ENCODE measurements at places on chromosomes 2 and 18.
A peak's percentile ranks its signal among the peaks of the same experiment; 100 is the strongest.

- DNase-seq: peak; percentile 67
These were observed 68.6 kb upstream of the PXDN start for GRCh38 chr2:1812926-1813325.

DNA sequence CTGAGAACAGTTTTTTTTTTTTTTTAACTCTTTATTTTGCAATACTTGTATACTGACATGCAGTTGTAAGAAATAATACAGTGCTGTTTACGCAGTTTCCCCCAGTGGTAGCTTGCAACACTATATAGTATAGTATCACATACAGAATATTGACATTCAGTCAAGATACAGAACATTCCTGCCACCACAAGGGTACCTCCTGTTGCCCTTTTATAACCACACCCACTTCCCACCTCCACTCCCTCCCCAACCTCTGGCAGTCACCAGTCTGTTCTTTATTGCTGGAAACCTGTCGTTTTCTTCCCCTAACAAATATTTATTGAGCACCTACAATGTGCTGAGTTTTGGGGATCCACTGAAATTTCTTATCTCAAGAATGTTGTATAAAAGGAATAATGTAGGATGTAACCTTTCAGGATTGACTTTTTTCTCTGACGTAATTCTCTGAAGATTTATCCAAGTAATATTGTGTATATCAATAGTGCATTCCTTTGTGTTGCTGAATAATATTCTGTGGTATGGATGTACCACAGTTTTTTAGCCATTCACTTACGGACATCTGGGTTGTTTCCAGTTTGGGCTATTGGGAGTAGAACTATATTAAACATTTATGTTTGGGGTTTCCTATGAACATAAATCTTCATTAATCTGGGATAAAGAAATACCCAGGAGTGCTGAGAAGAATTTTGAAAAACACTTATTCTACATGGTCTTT is 51.4 kb upstream of the EML6 start:
- no peak for DNase-seq

- no peak for DNase-seq
These were observed 436 bp upstream of the ITPRIPL1 start for GRCh38 chr2:96324721-96325040.

GRCh38 chr2:219552382-219553167 is 8.7 kb downstream of the TMEM198 start:
- peak; percentile 90 for DNase-seq

- DNase-seq: no peak
These were observed 116.0 kb downstream of the GALR1 start for GRCh38 chr18:77365667-77366066.

DNA sequence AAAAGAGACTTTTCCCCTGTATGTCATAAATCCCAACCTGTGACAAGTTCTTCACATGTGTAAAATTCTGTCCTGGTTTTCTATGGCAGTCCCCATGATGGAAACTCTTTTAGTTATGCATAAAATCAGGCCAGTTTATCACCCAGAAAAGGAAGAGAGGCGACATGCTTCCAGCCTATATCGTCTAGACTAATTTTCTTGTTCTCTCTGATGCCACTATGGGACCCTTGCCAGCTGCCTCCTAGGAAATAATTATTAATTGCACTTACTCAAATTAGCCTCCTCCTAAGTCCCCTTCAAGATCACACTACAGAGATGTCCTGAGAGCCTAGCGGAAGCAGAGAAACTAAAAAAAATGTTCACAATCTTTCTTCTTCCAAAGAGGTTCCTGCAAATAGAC is 722.4 kb downstream of the NRXN1 start:
- DNase-seq: no peak

- no peak for DNase-seq
These were observed 11.3 kb downstream of the LCT start for GRCh38 chr2:135825550-135826176.

DNA sequence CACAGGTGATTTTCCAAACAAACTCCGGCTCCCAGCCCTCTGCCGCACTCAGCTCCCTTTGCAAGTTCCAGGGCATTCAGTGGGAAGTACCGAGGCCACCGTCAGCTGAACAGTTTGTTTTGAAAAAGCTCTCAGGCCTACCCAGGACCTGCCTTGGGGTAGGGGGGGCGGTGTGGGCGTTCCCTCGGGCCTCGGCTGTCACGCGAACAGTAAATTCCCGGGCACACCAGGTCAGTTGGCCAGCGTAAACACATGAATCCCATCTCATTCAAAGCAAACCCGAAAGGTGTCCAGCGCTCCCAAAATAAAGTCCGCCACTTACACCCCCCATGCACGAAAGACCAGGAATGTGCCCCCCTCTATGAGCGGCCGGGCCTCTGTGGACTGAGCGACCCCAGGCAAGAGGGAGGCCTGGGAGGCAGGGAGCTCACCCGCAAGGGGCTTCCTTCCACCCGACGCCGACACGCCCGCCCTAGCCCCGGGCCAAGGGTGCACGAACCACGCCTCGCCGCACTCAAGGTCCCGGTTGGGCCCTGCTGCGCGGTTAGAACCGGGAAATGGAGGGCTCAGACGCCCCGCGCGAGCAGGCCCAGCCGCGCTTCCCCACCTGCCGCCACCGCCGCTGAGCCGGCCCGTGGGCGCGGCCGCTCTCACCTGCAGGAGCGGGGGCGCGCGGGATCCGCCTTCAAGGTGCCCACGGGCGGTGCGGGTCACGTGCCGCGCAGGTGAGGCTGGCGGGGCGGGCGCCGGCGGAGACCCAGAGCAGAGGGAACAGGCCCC is at the start of gene WDSUB1:
WDSUB1 (minus strand) TSS at position 775 of the 780 bp plus-strand sequence. CDS start 3,634 bp downstream, outside the sequence.
- DNase-seq: peak; percentile 89

- DNase-seq: no peak
These were observed 883.4 kb upstream of the CDH2 start for GRCh38 chr18:29060349-29060748.

DNA sequence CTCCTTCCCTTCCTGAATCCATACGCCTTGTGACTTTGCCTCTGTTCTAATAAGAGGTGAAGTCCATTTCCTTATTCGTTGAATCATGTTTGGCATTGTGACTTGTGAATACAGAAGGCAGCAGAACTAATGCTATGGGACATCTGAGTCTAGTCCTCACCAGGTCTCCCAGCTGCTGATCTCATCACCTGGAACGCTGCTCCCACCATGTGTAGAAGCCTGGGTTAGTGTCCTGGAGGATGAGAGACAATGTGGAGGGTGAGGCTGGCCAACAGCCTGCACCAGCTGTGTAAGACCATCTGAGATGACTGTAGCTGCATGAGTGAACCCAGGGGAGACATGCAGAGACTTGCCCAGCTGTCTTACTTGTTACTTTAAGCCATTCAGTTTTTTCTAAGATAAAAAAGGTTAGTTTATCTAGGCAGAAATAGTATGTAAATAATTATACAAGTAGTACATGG is 3.5 kb upstream of the HAAO start:
- no peak for DNase-seq

GRCh38 chr2:241417626-241418025 is 61.5 kb downstream of the FARP2 start:
- DNase-seq: no peak

DNA sequence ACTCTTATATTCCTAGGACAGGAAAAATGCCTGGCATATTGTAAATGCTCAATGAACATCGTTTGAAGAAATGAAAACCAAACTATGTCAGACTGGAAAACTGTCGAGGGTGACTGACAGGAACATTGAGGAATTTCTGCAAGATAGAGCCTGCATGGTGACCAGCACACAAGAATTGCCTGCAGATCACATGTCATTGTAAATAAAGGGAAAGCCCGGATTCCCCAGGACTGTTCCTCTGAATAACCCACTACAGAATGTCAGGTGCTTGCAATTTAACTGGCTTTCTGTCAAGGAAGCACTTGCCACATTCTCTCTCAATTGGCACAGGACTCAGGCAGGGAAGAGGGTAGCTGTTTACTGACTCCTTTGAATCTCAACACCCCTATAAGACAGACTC is 129.0 kb upstream of the REG3G start:
- no peak for DNase-seq

GRCh38 chr2:129758784-129759471 is 220.5 kb upstream of the RAB6C start:
- DNase-seq: no peak

- no peak for DNase-seq
These were observed 53.9 kb upstream of the SEC11C start for GRCh38 chr18:59085797-59086196.

DNA sequence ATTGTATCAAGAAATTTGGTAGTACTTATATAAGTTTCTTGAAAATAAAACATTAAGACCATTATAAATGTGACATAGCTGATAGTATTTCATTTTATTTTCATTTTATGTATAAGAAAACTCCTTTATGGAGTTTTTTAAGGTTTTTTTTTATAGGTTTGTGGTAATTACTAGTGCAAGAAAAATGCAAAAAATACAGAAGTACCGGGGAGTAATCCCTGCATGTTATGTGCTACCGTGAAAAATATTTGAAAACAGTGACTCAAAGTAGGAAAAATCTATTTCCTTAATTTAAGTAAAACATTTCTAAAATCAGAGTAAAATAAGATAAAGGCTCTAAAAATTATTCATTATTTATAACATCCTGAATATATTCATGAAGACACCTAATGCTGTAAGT is 21.6 kb downstream of the ZSWIM2 start:
- no peak for DNase-seq

DNA sequence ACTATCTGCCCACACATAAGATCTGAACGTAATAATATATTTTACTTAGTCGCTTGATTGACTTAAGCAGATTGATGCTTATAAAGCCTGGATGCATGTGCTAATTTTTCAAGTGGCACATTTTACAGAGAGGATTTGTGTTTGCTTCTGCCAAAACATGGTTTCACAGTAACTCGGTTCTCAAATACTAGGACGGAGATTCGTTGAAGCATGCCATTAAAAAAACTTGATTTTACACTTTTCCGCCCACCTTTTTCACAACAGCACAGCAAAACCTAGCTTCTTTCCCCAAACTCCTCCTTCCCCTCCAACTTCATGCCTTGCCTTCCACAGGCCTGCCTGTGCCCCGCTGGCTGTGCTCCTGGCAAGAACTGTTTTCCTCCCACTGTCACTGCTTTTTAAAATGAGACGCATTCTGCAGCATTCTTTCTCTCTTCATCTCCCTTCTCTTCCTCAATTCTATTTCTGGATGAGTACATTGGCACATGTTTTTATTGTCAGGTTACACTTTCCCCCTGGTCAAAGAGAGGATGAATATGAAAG is 55.1 kb upstream of the LMAN1 start:
- no peak for DNase-seq

DNA sequence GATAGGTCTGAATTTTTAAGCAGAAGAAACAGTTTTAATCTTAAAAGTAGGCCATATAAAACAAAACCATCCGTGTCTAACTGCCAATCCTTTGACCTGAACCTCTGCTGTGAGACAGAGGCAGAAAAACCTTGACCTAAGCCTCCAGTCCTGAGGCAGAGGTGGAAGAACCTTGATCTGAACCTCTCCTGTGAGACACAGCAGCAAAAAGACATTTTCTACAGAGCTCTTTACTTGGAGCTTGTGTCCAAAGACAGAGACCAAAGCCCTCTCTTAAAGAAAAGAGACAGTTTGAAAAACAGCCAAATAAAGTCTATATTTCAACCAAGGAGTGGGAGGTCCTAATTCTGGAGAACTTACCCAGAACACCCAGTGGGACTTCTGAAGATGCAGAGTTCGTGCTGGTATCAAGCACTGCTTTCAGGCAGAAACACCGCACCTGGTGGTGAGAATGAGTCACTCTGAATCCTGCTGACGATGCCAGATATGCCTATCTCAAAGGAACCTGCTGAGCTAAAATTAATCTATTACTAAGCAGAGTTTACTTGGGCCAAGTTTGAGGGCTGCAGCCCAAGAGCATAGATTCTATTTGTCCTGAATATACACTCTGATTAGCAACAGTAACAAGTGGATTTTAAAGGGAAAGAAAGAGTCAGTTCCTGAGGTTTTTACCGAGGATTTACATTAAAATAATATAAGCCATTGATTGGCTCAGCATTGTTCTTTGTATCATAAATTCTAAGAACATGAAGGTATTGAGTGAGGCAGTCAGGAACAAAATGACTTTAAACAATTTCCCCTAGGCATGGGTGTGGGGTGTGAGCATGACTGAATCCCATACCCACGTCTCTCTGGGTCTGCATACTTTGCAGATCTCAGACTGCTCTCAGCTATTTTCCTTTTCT is 806.4 kb downstream of the TRIB2 start:
- no peak for DNase-seq

- DNase-seq: peak; percentile 93
These were observed 15.7 kb downstream of the IGFBP5 start for GRCh38 chr2:216679658-216680024.

- DNase-seq: no peak
These were observed 780.6 kb downstream of the TSN start for GRCh38 chr2:122535960-122536505.

DNA sequence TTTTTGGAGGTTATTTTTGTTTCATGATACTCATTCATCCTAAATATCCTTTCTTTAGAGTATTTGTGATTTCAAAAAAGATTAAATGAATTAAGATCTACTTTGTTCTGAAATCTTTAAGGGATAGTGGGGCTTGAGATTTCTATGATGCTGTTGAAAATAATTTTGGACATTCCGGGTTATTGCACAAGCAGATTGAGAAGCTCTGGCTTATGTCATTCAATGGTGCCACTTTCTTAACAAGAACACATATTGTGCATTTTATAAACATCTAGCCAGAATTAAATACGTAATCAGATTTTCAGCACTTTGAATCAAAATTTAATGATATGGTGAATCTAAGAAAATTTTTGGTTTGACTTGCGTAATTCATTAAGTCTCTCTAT is 207.7 kb upstream of the COL3A1 start:
- DNase-seq: no peak

DNA sequence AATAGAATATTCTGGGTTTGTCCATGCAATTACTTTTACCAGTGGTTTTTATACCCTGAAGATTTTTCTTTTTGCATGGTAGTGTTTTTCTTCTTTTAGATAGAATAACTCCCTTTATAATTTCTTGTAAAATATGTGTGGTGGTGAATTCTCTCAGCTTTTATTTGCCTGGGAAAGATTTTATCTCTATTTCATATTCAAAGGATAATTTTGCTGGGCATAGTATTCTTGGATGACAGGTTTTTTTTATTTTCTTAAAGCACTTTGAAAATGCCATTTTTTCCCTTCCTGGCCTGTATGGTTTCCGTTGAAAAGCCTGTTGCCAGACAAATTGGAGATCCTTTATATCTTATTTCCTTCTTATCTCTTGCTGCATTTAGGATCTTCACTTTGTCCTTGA is 113.5 kb downstream of the MYO3B start:
- no peak for DNase-seq

DNA sequence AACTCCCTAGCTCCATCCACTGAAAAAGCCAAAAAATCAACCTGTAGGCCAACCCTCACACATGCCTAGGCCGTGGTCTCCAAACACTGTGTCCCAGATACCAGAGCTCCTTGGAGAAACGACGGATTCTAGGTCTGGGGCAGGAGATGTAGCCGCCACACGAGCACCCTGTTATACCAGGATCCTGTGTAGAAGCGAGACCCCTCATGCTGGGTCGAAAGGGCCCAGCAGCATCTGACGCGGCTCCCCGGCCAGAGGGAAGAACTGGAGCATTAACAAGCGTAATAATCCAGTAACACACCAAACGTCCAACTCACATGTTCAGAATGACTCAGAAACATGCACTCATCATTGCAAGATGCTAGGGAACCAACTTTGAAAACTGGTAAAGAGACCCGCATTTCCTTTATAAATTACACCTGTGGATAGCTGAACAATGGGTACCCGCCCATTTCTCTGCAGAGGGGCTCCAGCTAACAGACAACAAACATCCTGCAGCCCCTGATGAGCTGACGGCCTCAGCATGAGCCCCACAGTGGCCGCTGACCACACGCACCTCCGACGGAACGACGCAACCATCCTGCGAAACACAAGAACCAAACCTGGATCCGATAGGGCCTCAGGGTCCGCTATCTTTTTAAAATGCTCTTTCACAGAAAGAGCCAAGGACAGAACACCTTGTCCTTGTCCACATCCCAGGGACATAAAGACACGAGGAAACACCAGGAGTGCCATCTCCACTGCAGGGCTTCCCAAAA is 14.2 kb downstream of the SLC66A2 start:
- peak; percentile 67 for DNase-seq
